NCI-H1930 (cell line): ENCODE measurements at places on chromosomes 11 and 22.

GRCh38 chr11:32586576-32587190, 3.1 kb downstream of the EIF3M start:
- no peak for DNase-seq

- DNase-seq, result no peak
These were observed 24.0 kb downstream of the PISD start for GRCh38 chr22:31637891-31638618.

- DNase-seq, result no peak
These were observed 124.1 kb upstream of the MPPED2 start for GRCh38 chr11:30710221-30710620.

- no peak for DNase-seq
These were observed 24.9 kb downstream of the CDKN1C start for GRCh38 chr11:2860636-2861035.

DNA sequence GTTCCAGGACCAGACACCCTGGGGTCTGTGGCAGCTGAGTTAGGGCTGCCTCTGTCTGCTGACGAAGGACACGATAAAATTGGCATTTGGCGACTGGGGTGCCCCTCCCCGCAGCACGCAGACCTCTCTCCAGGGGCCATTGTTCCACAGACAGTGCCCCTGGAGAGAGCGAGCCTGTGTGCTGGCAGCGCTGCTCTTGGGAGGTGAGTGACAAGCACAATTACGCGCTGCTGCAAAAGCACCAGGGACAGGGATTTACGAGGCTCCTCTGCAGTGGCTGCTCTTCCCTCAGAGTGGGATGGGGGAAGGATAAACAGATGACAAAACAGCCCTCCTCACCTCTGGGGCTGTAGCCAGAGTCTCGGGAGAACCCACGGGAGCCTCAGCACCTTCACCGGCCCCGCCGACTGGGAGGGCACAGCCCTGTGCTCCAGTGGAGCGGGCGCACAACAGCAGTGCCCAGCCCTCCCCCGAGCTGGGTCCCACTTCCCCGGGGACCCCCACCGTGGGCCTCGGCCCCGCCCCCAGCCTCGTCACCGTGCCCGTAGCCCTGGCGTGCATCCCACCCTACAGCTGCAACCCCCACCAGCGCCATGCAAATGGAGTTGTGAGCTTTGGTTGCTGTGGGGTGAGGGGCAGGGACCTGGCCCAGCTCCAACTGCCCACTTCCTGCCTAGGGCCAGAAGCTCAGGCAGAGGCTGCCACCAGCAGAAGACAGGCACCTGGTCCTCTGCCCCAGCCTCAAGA, 19.6 kb downstream of the CHID1 start:
- DNase-seq, result no peak

DNA sequence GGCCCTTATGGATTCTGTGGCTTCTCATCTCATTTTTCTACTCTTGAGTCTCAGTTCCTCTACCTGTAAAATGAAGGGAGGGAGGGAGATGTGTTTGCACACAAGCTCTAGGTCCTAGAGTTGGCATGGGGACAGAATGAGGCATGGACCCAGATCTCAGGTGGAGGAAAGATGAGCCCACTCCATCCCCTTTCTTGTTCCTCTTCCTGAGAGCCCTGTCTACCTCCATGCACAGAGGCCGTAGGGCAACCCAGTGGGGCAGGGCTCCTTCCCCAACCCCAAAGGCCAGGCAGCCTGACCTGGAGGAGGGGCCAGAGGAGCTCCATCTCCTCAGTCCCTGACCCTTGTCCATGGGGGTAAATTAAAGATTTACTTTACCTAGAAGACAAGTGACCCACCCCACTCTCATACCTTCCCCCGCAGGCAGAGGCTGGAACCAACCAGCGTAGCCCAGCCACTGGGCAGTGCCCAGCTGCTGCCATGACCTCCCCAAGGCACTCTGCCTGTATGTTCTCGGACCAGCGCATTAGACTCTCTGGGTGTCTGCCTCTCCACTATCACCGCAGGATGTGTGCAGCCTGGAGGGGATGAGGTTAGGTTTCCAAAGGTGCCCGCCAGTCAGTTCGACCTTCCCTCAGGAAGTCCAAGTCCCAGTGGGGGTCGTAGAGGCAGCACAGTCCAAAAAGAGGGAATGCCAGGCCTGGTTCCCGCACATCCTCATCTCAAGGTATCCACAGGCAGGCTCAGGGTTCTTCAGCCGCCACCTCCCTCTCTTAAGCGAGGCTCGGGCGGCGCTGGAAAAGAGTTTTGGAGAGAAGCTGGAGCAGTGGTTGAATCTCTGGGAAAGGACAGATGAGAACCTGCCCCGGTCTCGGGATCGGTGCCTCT, 3.0 kb downstream of the SMTN start:
- DNase-seq, result no peak

- no peak for DNase-seq
These were observed 30.9 kb downstream of the C22orf31 start for GRCh38 chr22:29030618-29031226.

DNA sequence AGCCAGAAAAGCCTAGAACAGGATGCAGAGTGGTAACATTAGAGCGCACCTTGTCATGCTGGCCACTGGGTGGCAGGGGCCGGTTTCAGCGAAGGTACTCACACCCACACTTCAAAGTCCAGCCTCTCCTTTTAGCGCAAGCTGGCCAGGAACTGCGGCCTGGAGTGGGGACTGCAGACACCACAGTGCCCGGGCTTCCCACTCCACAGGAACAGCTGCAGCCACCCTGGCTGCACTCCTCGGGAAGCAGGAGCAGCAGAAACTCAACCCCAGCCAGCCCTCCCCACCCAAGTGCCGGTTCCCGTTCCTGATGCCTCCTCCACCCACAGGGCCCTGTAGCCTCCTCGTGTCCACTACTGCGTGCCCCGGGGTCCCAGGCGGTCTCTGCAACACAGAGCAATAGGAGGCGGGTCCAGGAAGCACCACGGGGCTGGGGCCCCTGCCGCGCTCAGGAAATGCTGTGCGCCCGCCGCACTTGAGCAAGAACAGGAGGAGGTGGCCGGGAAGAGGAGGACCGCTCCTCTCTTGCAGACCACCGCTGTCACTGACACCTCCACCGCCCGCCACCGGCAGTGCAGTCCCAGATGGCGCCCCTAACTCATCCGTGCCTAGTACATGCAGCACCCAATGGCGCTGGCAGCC, 2.2 kb downstream of the RFPL2 start:
- peak; percentile 13 for DNase-seq

DNA sequence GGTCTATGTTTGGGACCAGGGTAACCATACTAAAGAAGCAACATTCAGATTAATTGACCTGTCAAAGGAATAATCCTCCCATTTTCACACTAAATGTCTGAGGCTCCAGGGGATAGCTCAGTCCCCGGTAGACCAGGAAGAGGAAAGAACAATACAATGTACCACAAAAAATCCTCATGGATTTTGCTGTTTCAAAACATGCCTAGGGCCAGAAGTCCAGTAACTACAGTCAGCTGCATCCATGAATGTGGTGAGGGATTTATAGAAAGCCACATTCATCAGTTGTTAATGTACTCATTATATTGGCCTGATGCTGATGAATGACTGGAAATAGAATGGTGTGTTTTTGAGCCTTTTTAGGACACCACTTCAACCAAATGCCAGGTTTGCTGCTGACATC, 6.9 kb upstream of the ETS1 start:
- no peak for DNase-seq

DNA sequence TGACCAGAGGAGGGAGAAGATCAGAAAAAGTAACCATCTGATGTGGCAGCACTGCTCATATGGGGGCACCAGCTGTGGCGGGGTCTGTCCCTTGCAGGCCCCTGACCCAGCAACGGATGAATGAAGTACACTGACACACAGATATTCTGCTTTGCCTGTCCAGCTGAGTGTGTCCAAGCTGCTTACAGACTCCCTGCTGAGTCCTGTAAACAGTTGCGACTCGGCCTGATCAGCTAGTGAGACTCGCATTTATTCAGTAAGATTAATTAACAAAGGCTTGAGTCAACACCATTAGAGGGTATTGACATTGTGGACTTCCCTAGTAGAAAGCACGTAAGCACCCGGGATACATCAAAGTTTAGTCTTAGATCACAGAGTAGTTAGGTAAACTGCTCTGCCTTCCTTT, 15.3 kb upstream of the OR10D3 start:
- DNase-seq, result peak; percentile 65

DNA sequence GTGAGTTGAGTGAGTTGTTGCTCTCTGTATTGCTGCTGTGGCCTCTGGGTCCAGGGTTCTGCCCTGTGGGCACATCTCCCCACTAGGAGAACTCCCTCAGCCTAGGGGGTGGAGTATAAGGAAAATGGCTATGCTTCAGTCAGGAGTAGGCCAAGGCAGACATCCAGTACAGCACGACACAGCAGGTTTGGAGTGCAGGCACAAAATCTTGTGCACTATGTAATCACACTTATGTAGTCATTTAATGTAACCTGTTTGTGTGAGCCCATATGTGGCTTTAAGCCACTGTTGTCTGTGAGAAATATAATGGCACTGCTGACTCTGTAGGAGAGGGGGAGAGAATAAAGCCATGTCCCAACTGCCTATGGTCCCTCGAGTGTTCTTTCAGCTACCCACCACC, 90.1 kb downstream of the CCDC83 start:
- DNase-seq, result no peak

- no peak for DNase-seq
These were observed 60.8 kb downstream of the PDE2A start for GRCh38 chr11:72613450-72613849.

GRCh38 chr22:48748113-48748859, 1079.4 kb downstream of the BRD1 start:
- DNase-seq, result no peak

- DNase-seq, result no peak
These were observed 6.9 kb downstream of the MOB2 start for GRCh38 chr11:1479678-1480118.

DNA sequence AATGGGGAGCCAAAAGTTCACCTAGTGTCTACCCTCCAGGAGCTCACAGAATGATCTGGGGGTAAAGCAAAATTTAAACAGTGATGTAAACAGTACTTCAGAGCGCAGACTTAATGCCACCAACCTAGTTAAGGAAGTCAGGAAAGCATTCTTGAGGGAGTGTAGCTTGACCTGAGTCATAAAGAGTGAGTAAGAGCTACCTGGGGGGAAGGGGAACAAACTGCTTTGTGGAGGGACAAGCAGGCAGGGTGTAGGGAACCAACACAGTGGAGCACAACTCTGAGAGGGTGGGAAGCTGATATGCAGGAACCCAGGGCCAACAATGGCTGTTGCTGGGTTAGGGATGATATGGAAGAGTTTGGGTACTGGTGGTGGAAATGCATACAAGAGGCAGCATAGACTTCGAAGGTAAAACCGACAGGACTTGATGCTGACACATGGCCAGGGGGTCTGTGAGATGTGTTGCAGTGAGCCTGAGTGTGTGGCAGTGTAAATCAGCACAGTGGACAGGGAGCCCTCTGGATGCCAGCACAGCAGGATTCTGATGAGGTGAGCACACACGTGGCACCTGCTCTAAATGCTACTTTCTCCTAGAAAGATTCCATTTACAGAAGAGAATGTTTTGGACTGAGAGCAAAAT, 58.3 kb upstream of the CYP2D6 start:
- no peak for DNase-seq

- no peak for DNase-seq
These were observed 357.7 kb downstream of the BUD13 start for GRCh38 chr11:116415095-116415494.

DNA sequence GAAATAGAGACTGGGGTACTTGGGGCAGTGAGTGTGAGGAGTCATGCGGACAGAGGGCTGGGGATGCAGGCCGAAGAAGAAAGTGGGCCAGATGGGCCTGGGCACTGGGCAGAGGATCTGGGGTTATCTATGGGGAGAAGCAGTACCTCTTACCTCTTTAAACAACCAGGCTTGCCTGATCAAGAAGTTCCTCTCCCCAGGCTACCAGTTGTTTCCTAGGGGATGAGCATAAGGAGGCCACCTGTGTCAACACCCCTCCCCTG, 98.4 kb upstream of the PITPNB start:
- no peak for DNase-seq

- no peak for DNase-seq
These were observed 517.3 kb downstream of the BRD1 start for GRCh38 chr22:49310354-49310753.

DNA sequence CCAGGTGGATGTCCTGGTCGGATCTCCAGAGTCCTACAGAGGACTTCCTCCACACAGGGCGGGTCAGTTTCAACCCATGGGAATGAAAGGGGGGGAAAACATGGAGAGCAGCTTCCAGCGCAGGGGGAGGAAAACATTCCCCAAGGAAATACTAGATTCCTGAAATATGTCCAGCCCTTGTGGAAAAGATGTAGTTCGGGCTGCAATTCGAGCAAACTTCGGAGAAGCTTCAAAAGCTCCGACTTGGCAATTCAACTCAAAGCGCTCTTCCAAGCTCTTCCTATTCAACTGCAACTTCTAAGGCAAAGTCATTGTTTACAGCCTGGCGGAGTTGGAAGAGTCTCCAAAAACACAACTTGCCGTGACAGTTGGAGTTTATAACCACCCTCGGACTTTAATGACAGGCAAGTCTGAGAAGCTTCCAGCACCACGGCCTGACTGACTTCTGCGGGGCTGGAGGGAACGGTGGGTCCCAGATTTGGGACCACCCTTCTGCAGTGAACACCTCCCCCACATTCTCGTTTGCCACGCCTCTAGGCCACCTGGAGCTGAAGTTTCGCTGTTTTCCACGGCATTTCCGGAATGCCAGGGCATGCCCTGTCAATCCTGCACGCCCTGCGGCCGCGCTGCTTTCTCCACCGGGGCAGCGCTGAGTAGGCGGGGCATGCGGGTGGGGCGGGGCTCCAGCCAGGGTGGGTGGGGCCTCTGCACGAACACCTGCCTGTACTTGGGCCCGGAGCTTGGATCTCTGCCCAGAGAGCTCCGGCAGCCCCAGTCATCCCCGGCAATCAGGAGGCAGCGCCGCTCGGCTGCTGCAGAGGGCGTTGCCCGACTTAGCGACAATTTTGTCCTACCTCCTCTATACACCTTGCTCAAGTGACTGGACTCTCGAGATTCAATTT, 49.0 kb upstream of the BIRC3 start:
- DNase-seq, result peak; percentile 82

DNA sequence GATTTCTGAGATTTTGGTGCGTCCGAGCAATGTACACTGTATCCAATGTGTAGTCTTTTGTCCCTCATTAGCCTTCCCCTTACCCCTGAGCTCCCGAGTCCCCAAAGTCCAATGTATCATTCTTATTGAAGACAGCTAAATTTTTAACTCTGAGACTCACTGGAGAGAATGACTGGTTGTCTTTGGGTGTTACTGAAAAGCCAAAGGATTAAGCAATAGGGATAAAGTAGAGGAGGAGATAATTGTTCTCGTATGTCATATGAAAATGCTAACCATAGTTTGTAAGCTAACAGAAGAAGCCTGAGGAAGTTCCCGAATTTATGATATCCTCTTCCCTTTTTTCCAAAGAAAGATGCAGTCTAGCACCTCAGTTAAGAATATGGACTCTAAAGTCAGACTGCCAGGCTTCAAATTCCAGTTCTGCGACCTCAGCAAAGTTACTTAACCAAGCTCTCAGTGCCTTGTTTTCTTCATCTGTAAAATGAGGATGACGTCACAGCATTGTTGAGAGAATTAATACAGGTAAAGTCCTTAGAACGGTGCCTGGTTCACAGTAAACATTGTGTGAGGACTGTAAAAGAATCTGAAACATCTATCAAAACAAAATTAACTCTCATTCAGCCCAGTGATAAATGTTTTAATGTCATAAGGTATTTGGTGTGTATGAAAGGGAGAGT, 1.6 kb upstream of the MSANTD2 start:
- no peak for DNase-seq

GRCh38 chr11:68408512-68408911, 52.0 kb upstream of the PPP6R3 start:
- no peak for DNase-seq
